Subcutaneous preadipocyte (primary cell): ENCODE measurements at places on chromosomes 1 and 21. TPM values are rescaled to one million over a fixed set of nuclear protein-coding genes. Genes with fewer than 3 reads are reported as not detected.

The SRM gene
- total RNA-seq = 41.2 and 45.7 TPM in 2 replicates

The CYP4A22 gene
- total RNA-seq = not detected in 2 replicates

The C1orf159 gene
- total RNA-seq = 5.9 and 11.5 TPM in 2 replicates

The SNX27 gene
- total RNA-seq = 28.3 and 33.2 TPM in 2 replicates

The RAB7B gene
- total RNA-seq = 8.2 and 9.9 TPM in 2 replicates

The NHLH1 gene
- 0.20 TPM in 1 of 2 replicates, not detected in the other for total RNA-seq

The ZZZ3 gene
- 57.3 and 79.0 TPM in 2 replicates for total RNA-seq

The OR2T2 gene
- not detected in 2 replicates for total RNA-seq

The PRRX1 gene
- 384 and 523 TPM in 2 replicates for total RNA-seq

The ZBED6 gene
- 22.0 and 27.2 TPM in 2 replicates for total RNA-seq

The OR2T29 gene
- not detected in 2 replicates for total RNA-seq

The ZFP69 gene
- 4.1 and 4.4 TPM in 2 replicates for total RNA-seq

The CFHR4 gene
- not detected in 2 replicates for total RNA-seq

The INAVA gene
- total RNA-seq = not detected in 2 replicates

The RUNX3 gene
- total RNA-seq = not detected in 2 replicates

The GSTM5 gene
- total RNA-seq = 2.0 and 4.4 TPM in 2 replicates

The ZP4 gene
- not detected in 2 replicates for total RNA-seq

The GNG12 gene
- total RNA-seq = 160 and 171 TPM in 2 replicates

The MEGF6 gene
- 0.59 and 1.1 TPM in 2 replicates for total RNA-seq

The NTMT2 gene
- not detected in 2 replicates for total RNA-seq

The NPR1 gene
- 6.2 and 6.3 TPM in 2 replicates for total RNA-seq

The TRMT1L gene
- total RNA-seq = 16.9 and 18.2 TPM in 2 replicates
